ENCODE measurements at places on chromosomes 2 and 18.

- no peak for DNase-seq
Observed at GRCh38 chr2:74414881-74415761, 6.3 kb downstream of the C2orf81 start.

- no peak for DNase-seq
Observed at GRCh38 chr2:107242811-107243210, 356.8 kb upstream of the ST6GAL2 start.

GRCh38 chr2:23134726-23135125 lies 250.3 kb upstream of the KLHL29 start:
- no peak for DNase-seq

GRCh38 chr2:179393481-179393880 lies 128.8 kb upstream of the SESTD1 start:
- no peak for DNase-seq

DNA sequence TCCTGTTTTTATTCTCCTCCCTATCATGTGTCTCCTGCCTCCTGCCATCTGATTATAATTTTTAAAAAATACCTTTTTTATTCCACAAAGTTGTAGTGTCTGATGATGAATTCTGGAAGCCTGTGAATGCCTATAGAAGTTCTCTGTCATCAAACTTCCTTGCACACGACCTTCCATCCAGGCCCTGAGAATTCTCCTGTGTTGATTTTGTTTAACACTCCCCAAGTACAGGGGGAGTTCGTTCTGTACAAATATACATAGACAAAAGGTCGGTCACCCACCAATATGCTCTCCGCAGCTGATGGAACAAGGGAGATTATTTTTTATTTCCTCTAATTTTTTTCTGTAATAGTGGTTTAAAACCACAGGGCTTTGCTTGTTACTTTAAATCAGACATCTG lies 232.5 kb downstream of the PIEZO2 start:
- DNase-seq, result no peak

GRCh38 chr2:130341562-130342019 lies 1.1 kb upstream of the IMP4 start:
- no peak for DNase-seq
